ENCODE measurements at places on chromosomes 4 and X.
A peak's percentile ranks its signal among the peaks of the same experiment; 100 is the strongest.

GRCh38 chr4:121189326-121190215 is 25.4 kb upstream of the TNIP3 start:
- no peak for DNase-seq

- DNase-seq, result no peak
These were observed 109.9 kb upstream of the BCOR start for GRCh38 chrX:40207626-40208025.

DNA sequence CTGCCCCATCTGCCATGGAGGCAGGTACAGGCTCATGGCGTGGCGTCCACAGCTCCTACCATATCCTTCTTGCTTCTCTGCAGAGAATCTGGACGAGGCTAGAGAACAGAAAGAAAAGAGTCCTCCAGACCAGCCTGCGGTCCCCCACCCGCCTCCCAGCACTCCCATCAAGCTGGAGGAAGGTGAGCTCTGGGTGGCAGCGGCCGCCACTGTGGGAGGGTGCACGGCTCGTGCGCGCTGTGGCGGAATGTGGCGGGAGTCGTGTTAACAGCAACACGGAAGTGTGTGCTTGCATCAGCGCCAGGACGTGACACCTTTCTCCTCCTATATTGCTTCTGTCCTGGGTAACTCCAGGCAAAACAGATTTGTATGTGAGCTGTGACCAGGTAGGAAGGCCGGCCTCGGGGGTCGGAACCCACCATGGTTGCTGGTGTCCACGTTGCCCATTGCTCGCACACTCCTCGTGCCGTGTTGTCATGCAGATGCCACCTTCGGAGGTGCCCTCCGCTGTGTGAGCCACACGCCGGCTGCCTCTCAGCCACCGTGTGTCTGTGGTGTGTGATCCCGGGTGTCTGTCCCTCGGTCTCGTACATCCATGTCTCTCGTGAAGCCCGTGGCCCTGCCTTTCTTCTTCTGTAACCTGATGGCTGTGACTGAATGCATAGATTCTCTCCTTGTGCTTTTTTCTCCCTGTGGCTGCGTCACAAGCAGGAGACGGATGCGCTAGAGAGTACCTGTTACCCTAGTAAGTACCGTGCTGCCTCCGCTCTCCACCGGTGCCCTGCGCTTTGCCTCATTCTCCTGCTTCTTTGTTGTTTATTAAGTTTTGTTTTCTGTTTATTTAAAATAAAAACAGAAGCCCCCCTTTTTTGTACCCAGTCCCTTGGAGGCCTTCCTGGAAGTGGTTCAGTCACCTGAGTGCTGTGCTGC is 37.0 kb downstream of the NOP14 start:
- no peak for DNase-seq

DNA sequence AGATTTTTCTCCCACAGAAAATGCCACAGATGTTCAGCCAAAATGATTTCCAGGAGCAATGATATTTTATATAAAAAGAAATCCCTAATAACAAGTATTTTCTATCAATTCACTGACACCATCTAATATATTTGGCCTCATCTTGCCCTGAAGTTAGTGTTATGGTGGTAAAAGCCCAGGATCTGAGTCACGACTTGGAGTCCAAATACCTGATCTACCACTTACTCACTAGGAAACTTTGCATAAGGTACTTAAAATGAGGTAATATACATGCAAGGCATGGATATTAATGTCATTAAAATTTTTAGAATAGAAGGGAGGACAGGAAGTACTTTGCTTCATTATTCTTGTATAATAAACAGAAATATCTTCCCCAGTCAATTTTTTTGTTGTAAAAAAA is 16.3 kb downstream of the PPP3CA start:
- DNase-seq, result no peak

- DNase-seq, result no peak
These were observed 31.2 kb downstream of the USP38 start for GRCh38 chr4:143215873-143216272.

DNA sequence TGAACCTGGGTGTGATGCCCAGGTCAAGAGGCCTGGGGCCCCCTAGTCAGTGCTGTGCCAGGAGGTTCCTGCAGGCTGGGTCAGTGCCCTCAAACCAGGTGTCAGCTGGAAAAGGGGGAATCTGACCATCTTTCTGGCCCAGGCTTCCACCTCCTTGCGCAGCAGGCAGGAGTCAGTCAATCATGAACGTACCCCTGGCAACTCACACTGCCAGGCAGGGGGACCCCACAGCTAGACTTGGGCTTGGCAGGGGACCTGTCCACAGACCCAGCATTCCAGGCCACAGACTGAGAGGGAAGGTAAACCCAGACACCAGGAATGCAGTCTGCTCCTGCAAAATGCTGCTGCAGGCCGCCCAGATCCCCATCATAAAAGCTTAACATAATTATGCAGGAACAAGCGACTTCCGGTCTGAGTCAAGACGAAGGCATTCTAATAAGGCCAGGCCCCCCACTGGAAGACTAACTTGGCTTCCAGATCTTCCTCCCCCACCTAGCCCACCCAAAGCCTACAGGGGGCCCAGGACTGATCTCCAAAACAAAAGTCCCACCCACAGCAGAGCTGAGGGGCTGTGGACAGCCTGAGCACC is 156.3 kb downstream of the BCOR start:
- DNase-seq, result peak; percentile 95

DNA sequence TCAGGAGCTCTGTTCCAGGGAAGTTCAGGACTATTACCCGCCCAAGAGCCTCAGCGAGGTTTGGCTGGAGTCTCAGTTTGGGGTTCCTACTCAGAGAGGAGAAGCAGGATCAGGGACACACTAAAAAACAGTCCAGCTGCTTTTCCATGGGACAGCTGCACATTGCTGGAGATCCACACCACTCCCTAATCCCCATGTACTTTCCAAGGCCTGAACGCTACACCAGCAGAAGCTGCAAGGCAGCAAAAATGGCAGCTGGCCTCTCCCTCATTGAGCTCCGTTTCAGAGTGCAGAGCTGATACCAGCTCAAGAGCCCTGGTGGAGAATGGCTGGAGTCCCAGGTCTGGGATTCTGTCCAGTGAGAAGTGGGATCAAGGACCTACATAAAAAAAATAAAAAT is 551.2 kb upstream of the PABPC5 start:
- no peak for DNase-seq

DNA sequence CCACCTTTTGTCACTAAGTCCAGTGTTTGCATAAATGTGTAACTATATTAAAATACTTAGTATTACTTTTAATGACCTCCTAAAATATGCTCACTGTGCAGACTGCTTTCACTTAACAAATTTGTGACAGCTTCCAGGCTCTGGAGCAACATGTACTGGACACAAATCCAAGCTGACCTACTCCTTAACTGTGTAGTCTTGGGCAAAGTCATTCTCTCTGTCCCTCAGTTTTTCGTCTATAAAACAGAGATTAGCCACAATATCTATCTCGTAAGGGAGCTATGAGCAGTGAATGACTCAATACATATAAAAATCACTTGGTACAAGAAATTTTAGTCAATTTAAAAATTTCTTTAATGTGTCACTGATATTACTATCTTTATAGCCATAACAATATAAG is 20.4 kb upstream of the RAB40A start:
- DNase-seq, result no peak

DNA sequence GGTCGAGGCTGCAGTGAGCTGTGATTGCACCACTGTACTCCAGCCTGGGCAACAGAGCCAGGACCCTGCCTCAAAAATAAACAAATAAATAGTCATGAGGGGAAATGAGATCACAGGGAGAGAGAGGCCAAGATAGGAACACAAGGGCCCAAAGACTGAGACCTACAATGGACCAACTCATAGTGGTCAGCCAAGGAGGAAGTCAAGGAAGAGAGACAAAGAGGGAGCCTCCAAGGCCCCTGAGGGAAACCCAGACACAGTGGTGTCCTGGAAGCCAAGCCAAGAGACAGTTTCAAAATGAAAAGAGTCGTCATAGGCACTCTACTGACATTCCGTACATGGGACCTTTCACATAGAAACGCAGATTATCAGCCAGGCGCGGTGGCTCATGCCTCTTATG is 153.3 kb downstream of the BCOR start:
- DNase-seq, result no peak

- DNase-seq, result no peak
These were observed 169.9 kb downstream of the DCLK2 start for GRCh38 chr4:150248181-150248580.

GRCh38 chr4:158814636-158815330 is 46.0 kb downstream of the FNIP2 start:
- no peak for DNase-seq

GRCh38 chr4:38169524-38169923 is 209.3 kb downstream of the PTTG2 start:
- DNase-seq, result no peak

GRCh38 chr4:154424810-154425484 is 66.7 kb downstream of the DCHS2 start:
- DNase-seq, result no peak

- no peak for DNase-seq
These were observed 79.7 kb downstream of the CPE start for GRCh38 chr4:165458471-165458870.

GRCh38 chr4:36388710-36389109 is 107.3 kb downstream of the DTHD1 start:
- DNase-seq, result no peak

DNA sequence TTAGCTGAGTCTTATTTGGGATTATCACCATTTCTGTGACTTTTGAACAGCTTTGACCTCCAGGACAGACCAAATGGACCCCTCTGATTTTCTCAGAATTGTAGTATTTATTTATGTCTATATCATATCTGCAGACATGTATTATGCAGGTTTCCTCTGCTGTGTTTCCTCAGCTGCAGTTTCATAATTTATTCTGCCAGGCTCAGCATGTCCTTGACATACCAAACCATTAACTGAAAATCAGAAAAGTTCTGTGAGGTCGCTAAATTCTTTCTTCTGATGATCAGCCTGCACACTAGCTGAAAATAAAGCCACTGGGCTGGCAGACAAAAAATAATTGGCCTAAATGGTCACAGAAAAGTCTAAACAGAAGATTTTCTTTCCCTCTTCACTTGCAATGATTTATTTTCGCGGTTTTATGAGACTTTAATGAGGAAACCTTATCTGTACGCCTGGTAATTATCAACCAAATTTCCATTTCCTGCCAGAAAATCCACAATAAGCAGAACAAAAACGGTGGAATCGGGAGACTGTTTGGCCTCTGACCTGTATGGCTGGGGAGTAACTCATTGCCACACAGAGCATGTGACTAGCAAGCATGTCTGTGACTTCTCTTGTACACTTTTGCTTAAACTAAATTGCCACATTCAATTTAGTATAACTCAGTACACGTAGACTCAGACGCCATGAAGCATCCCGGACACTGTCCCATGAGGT is 150.9 kb downstream of the ENPP6 start:
- no peak for DNase-seq

DNA sequence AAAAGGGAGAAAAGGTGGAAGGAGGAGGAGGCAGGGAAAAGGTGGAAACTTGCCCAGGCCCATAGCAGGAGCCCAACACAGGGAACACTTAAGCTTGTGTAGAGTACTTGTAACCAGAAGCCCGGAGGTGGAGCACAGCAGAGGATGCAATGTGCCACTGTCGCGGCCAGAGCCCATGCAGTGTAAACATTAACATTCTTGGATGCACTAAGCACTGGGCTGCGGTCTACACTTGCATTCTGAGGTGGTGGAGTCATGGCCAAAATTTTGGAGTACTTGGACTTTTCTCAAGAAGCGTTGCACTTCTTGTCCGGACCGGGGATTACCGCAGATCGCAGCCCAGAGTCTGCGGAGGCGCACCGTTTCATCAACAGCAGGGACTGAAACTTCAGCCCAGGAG is 4.5 kb upstream of the RHOXF1 start:
- DNase-seq, result no peak

DNA sequence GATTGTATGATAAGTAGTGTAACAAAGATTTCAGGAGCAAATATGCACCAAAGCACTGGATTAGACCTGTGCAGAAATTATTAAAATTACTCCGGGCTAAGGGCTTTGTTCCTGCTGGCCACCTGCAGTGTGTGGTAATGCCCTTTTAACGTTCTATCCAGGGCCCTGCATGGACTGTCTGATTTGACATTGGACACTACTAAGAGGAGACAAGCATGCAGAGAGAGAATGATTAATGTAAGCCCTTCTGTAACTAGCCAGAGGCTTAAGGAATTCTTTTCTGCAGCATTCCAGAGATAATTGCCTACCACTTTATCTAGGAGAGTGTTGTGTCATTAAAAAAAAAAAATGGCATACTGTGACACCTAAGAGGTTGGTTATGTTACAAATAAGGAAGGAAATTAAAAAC is 117.0 kb downstream of the PCDH7 start:
- no peak for DNase-seq

DNA sequence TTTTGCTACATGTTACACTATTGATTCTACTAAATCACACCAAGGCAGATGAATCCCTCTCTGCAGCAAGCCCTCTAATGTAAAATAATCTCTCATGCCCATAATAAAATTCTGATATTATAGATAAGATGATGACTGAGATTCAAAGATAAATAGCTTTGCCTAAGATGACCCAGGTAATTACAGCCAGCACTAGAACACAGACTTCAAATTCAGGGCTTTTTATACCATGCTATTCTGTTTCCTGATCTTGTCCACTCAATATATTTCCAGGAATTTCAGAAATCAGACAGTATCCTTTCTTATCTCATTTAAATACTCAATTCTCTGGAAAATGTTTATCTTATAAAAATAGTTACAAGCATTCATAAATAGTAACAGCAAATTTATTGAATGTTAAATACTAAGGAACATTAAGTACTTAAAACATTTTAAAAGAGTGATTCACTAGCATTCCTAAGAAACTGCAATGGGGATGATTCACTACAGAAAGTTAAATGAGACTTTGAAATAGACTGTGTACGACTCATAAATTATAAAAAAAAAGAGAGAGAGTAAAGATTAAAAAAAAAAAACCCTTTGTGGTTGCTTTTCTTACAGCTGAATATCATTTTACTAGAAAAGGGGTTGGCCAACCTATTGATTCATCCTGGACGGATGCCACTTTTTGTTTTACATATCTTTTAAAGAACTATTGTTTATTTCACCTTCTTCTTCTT is 45.8 kb upstream of the IL21 start:
- no peak for DNase-seq

DNA sequence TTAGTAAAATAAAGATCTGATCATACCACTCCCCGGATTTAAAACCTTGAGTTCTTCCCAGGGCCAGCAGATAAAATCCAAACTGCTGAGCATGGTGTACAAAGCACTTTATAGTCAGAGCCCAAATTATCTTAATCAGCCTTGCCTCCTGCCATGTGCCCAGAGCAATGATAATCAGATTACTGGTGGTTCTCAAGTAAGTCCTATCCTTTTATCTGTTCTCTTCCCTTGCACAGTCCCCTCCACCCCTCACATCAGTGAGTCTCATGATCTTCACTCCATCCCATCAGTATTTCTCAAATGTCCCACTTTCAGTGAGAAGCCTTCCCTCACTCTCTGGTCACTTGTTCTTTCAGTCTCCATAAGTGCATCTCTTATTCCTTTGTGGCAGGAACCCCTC is 22.7 kb downstream of the INTS6L start:
- DNase-seq, result no peak

- no peak for DNase-seq
These were observed 31.5 kb downstream of the NALF2 start for GRCh38 chrX:69535661-69536060.

GRCh38 chrX:149453906-149454822 is 50.9 kb downstream of the IDS start:
- no peak for DNase-seq

GRCh38 chr4:174717828-174718227 is 111.2 kb downstream of the GLRA3 start:
- no peak for DNase-seq

GRCh38 chr4:185305979-185306442 is 89.7 kb downstream of the LRP2BP start:
- DNase-seq, result no peak

Measured in AML-193 (cell line).